MG63 (cell line): ENCODE measurements at places on chromosomes 3 and 15. TPM values are rescaled to one million over a fixed set of nuclear protein-coding genes. Genes with fewer than 3 reads are reported as not detected.

DNA sequence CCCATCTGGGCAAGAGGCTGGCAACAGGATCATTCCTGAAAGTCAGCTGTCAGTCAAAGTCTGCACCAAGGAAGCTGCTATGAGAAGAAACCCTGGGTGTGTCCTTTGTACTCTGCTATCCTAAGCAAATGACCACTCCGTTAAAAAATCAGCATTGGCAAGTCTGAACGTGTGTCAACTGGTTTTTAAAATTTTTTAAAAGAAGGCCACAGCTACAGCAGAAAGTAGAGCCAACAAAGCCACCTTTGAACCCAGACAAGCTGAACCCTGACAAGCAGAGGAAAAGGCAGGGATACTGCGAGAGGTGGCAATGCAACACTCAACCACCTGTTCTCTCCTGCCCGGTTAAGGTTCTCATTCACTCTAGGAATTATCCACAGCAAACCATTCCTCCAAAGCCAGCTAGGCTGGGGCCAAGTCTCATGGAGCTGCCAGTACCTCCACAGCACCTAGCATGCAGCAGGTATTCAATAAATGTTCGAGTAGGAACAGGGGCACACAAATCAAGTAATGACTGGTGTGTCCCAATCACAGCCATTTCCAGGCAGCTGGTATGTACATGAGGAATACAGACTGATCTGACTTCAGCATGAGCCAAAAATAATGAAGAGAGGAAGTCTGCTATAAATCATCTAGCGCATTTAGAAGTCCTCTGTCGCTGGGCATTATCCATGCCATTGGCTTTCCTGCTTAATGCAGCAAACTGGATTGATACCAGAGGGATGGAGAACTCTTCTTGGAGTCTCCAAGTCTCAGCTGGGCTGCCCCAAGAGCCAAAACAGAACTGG is 76.0 kb downstream of the ADCY5 start:
- no peak for DNase-seq

DNA sequence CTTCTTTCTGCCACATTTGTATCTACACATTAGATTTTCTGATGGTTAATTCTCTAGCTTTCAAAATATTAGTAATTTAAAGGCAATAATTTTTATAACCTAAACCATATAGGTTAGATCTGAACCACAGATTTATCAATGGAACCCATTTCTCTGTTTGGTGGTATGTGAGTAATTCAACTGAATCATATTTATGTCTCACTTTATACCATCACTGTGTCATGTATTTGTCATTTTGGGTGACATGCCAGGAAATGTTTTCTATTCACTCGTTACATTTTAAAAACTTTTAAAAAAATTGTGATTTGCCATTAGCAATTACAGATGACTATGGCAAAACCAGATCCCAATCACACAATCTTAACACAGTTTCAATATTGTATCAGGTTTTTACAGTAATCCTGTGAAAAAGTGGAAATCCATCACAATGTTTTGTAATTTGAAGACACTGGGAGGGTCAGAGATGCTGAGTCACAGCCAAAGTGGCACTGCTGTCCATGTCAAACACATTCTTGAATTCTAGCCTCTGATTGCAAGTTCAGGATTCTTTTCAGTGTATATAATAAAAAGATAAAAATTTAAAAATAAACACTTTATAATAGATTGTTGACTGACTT is 356.0 kb upstream of the RBMS3 start:
- DNase-seq: peak; percentile 16

- DNase-seq: no peak
Measured at GRCh38 chr3:124401843-124402242, 328.4 kb upstream of the UMPS start.

- no peak for DNase-seq
Measured at GRCh38 chr3:109863701-109864100, 526.4 kb upstream of the DPPA4 start.

- no peak for DNase-seq
Measured at GRCh38 chr3:182713743-182714517, 79.4 kb upstream of the ATP11B start.

- no peak for DNase-seq
Measured at GRCh38 chr3:45951946-45952345, 8.7 kb downstream of the CXCR6 start.

DNA sequence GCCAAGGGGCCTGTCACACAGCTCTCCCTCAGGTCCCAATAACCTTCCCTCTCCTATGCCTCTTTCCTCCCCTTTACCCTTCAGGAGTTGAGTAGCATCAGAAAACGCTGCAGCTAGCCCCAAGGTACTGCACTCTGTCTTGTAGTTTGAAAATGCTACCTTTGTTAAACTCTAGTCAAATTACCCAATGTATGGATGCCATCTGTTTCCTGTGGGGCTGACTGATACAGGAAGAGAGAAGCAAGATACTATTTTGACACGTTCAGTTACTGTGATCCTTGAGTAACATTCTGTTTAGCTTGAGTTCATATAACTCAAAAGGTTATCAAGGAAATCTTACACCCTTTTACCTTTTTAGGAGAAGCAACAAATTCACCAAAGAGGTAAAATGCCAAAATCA is 493.1 kb downstream of the FHIT start:
- DNase-seq: no peak

GRCh38 chr3:70811880-70812279 is 499.4 kb upstream of the MDFIC2 start:
- no peak for DNase-seq

- DNase-seq: peak; percentile 55
Measured at GRCh38 chr3:129967761-129968160, 6.8 kb upstream of the TRH start.

DNA sequence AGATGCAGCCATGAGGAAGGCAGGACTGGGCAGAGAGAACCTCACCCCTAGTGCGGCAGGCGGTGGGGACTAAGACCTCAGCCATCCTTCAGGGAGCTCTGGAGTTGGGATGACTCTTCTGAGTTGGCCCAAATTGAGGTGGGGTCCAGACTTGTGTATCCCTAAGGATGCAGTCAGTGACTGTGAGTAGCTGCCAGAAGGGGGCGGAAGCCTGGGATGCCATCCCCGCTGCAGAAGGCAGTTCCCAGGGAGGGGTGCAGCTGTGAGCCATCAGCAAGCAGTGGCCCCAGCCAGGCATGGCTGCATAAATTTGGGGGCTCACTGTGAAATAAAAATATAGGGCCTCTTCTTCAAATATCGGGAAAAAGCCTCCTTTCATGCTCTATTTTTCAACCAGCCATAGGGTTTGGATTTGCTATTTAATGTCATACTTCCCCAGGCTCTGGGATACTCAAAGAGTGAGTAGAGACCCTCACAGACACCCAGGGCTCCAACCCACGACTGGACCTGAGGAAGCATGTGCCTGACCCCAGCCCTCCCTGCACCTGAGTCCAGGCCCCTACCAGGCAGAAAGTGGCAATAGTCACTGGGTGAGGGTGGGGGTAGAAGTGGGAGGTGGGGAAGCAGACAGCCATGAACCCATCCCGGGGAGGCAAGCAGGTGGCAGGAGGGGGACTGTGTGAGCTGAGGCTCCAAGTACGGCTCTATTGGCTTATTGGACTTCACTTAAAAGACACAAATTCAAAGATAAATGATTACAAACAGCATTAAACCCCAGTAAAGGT is 30.5 kb downstream of the GRK7 start:
- no peak for DNase-seq

The STAC gene
- 5.6 and 5.7 TPM in 2 replicates for total RNA-seq

The REC114 gene
- not detected in 2 replicates for total RNA-seq

The APOD gene
- total RNA-seq: not detected in 2 replicates

The NLGN1 gene
- 4.0 and 10.0 TPM in 2 replicates for total RNA-seq
